ENCODE measurements at places on chromosomes 7 and 10. TPM values are rescaled to one million over a fixed set of nuclear protein-coding genes. Genes with fewer than 3 reads are reported as not detected.

- no peaks in the 10 kb centered on the region for H3K36me3 ChIP-seq
- peaks cover 12% of the 10 kb centered on the region for H3K27me3 ChIP-seq
- no peak for DNase-seq
- H3K4me3 ChIP-seq, result no peak overlapping the region
Observed at GRCh38 chr10:86325158-86325557, 41.4 kb downstream of the GRID1 start.

- no peaks in the 10 kb centered on the region for H3K36me3 ChIP-seq
- H3K4me3 ChIP-seq, result no peak overlapping the region
- no peak for DNase-seq
- H3K27me3 ChIP-seq, result no peaks in the 10 kb centered on the region
- no peak overlapping the region for H3K27ac ChIP-seq
Observed at GRCh38 chr10:103706762-103707161, 148.6 kb downstream of the SH3PXD2A start.

DNA sequence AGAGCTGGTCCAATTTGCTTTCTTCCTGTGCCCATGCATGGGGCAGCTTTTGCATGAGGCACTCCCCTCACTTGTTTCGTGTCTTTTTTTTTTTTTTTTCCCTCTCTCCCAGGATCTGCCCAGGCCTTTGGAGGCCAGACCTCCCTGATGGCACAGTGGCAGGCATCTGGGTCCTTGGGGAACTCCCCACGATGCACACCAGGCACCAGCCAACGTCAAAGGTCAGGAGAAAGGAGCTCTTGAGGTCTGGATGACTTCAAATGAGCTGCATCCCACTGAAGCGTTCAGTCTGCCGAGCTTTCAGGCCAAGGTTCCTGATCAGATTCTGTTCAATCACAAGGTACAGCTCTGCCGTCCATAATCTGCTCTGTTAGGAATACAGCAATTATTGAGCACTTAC is 97.2 kb upstream of the CARD11 start:
- no peak overlapping the region for H3K4me3 ChIP-seq
- peaks cover 8% of the 10 kb centered on the region for H3K4me1 ChIP-seq
- no peaks in the 10 kb centered on the region for H3K36me3 ChIP-seq
- H3K27me3 ChIP-seq, result peaks cover 3% of the 10 kb centered on the region
- no peak for DNase-seq

FLNC gene
- 54.0 TPM for total RNA-seq

ADAM22 gene
- 8.1 TPM for total RNA-seq

OR13A1 gene
- total RNA-seq, result 0.14 TPM

All from type B pancreatic cell (in vitro differentiated cells).